Activated CD4-positive, alpha-beta T cell treated with anti-CD3 and anti-CD28 coated beads, Interleukin-2, amount 50 U/mL, for 1 hour (primary cell): ENCODE measurements at places on chromosomes 5 and 9.

- DNase-seq: no peak
These were observed 3.5 kb downstream of the CCDC192 start for GRCh38 chr5:127706691-127707090.

DNA sequence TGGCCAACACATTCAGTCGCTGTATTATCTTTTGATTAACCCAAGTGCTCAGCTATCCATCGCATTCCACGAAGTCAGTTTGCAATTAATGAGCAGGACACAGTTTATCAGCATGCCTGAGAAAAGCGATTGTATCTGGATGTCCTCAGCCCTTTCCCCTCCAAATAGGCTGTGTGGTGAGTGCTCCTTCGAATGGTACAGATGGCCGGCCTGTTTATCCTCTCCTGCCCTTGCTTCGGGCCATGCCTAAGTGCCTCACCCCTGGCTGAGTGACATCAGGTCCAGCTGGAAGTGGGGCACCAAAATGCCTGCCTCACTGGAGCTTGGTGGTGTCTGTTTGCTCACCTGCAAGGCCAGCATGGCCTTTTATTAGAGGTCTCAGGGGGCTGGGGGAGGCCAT is 317.3 kb downstream of the GADD45G start:
- DNase-seq: no peak

GRCh38 chr5:155633338-155633957 is 619.9 kb downstream of the KIF4B start:
- no peak for DNase-seq

DNA sequence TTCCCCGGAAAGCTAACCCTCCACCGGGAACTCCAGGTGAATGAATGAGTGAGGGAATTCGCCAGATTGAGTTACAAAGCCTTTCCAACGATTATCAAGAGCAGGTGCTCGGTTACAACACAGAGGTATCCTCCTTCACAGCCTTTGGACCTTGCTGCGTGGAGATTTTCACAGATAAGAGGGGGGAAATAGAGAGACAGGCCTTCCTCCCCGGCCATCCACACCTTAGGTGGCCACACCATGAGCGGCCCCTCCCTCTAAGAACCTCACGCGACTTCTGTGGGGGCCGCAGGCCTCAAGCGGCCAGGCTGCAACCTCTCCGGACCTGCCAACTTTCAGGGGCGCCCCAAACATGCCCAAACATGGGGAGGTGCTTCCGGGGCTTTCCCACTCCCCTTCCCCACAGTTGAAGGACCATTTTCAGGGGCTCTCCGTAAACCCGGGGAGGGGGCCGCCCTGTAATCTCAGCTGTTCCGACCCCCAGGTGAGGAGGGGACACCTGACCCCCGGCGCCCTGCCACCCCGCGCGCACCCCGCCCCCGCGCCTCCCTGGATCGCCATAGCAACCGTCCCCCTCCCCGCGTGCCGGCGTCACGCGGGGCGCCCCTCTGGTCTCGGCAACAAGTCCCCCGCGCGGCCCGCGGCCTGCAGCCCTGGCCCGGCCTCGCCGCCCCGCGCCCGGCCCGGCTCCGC is 603 bp downstream of the DENND1A start:
- DNase-seq: no peak

DNA sequence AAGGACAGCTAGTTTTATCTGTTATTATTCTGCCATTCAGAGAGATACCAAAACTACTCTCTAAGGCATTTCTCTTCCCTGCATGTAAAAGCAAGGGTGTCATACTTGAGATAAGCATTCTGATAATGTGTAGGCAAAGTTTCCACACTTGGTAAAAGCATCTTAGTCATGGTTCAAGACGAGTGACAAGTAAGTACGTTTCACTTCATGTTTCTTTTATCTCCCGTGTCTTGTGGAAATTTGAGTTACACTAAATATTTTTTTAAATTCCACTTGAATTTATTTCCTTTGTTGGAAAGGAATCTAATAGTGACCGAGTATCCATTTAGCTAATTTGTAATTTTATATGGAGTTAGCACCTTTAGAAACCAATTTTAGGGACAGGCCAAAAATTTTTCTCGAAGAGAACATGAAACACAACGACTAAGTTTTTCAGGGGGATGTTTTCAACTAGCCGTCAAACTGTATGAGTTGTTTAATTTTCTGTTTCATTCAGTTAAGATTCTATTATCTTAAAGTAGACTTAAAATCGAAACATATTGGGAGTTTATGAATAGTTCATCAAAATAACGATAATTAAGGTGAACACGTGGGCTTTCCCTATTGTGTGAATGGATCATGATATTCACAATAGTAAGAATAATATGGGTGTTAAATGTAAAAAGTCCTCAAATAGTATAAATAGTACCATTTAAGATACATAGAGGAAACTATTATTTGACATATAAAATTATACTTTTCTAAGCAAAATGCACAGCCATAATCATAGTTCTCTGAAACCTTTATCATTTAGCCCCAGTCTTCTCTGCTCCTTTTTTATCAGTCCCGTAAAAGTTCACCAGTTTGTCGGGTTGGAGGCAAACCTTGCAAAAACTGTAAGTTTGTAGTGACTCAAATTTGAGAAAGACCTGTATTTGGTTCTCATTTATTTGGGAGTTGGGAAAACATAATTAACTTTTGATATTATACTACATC is 1.6 kb downstream of the RFESD start:
- DNase-seq: no peak

DNA sequence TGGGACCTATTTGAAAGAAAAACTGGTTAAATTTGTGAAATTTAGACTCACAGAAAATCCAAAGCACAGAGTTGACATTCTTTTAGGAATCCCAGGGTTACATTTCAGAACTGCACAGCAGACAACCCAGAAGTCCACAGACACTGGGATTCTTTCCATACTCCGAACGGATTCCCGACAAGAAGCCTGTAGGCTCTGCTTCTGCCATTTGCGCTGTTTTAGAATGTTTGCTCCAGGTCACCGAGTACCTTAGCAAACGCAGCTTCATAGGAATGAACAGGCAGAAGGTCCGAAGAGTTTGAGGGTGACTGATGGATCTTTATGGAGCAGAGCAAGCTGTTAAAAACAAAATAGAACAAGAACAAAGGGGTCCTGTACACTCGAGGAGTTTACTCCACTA is 84.5 kb upstream of the NFIB start:
- DNase-seq: no peak
